GM03348 (cell line): ENCODE measurements at places on chromosomes 2 and 18.

GRCh38 chr2:100612388-100613000, 49.7 kb downstream of the PDCL3 start:
- no peak for DNase-seq

- DNase-seq, result no peak
These were observed 24.0 kb upstream of the MARCO start for GRCh38 chr2:118918017-118918416.

GRCh38 chr2:235804676-235805075, 310.8 kb downstream of the AGAP1 start:
- DNase-seq, result no peak

- peak; percentile 71 for DNase-seq
These were observed 12.7 kb upstream of the DDX18 start for GRCh38 chr2:117801826-117802225.

DNA sequence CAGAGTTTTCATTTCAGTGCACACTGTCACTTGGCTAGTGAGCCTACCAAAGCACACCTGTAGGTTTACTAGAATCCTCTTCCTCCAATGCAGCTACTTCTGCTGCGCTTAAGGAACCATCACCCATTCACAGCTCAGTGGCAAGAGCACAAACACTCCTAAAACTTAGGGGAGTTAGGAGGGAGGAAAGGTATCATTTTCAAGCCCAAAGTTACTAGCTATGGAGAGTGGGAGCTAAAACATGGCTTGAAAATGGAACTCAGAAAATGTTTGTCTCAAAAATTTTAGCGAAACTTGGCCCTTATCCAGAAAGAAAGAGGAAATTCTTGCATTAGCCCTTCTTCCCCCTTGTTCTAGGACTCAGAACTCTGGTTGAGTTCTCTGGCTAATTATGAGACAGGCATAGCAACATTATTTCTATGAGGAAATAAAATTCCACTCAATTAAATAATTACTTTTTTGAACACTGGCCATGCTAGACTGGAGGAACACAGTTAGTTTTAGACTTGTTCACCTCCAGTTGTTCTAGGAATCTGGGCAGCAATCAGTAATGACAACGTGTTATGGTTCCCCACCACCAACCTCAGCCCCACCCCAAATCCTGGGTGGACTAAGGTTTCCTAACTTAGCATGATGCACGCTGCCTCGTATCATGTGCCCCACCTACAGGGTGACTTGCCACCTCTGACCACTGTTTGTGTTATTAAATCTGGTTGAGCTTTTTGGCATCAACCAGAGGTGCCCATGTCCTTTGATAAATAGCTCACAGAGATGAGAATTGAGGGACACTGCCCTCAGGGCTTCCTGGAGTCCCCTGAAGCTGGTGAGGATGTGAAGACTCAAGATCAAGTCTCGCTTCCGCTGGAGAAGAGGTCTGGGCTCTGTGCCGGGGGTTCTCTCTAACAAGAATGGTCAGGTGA, 32.8 kb downstream of the LPIN2 start:
- no peak for DNase-seq

DNA sequence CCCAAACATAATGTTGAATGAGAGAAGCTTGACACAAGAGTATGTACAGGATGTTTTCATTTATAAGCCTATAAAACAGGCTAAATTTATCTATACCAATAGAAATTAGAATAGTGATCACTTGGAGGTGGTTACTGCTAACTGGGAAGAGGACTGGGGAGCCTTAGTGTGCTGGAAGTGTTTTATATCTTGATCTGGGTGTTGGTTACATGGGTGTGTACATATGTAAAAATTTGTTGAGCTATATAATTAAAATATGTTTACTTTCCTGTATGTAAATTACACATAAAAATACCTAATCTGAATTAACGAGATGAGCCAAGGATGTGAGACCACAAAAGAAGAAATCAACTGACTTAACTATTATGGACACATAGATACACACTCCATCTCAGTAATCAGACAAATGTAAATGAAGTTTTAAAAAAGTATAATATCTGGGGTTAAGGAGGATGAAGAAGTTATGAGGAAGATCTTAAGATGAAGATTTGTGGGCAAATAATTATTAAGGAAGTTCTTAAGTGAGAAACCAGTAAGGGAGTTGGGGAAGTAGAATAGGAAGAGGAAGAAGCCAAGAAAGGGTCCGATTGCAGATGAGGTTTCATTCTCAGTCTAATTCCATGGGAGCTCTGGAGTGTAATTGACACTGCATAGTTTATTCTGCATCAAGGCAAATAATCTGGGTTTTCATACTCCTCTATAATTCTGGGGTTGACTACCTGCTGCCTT, 32.3 kb upstream of the NABP1 start:
- DNase-seq, result no peak

DNA sequence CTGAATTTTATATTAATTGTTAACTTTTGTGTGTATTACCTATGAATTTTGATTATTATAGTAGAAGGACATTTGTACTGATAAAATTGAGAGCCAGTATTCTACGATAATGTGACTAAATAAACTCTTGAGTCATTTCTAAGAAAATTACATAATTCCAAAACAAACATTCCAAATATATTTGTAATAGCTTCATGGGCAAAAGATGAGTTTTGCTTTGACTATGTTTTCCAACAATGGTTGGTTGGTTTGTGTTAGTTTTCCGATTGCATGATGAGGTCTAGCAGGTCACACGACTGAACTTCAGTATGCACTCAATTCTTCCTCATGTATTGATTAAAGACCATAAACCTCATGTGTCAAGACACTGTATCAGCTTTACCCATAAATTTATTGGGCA, 71.7 kb upstream of the WDR75 start:
- peak; percentile 44 for DNase-seq

GRCh38 chr18:28469946-28470345, 293.0 kb upstream of the CDH2 start:
- DNase-seq, result no peak

DNA sequence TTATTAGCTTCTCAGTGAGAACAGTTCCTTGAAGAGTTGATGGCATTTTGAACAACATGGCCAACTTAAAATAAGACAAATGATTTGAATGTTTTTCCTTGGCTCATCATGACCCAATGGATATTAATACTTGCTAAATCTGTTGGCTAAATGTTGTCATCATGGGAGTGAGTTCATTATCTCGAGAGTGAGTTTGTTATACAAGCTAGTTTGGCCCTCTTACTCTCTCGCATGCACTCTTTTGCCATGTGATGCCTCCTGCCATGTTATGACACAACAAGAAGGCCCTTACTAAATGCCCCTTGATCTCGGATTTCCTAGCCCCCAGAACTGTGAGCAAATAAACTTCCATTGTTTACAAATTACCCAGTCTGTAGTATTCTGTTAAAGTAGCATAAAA, 22.9 kb upstream of the SANBR start:
- DNase-seq, result no peak

GRCh38 chr2:240966457-240966905, 31.9 kb upstream of the SNED1 start:
- DNase-seq, result no peak

DNA sequence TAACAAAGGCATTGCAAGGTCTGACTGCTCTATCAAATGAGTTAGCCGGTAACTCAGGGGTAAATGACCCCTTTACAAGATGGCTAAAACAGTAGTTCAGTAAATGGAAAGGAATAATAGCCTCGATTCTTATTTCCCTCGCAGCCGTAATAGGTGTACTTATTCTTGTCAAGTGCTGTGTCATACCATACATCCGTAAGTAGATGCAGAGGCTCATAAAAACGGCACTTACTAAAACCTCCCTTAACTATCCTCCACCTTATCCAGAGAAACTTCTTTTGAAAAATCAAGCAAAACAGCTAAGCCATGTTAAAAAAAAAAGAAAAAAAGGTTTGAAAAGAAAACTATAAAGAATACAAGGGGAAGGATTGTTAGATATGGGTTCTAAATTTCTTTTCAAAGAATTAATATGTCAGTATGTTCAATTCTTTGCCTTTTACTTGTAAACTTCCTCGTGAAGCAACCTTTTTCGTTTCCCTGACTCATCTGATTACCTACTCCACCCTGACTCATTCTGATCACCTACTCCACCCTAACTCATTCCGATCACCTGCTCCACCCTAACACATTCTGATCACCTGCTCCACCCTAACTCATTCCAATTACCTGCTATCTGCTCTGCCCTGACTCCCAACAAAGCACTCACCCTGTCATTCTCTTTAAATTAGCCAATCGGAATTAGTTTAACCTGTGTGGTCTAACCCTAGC, 127.5 kb downstream of the SPAG16 start:
- no peak for DNase-seq

GRCh38 chr2:130976591-130977237, 116.5 kb downstream of the FAM168B start:
- DNase-seq, result no peak

DNA sequence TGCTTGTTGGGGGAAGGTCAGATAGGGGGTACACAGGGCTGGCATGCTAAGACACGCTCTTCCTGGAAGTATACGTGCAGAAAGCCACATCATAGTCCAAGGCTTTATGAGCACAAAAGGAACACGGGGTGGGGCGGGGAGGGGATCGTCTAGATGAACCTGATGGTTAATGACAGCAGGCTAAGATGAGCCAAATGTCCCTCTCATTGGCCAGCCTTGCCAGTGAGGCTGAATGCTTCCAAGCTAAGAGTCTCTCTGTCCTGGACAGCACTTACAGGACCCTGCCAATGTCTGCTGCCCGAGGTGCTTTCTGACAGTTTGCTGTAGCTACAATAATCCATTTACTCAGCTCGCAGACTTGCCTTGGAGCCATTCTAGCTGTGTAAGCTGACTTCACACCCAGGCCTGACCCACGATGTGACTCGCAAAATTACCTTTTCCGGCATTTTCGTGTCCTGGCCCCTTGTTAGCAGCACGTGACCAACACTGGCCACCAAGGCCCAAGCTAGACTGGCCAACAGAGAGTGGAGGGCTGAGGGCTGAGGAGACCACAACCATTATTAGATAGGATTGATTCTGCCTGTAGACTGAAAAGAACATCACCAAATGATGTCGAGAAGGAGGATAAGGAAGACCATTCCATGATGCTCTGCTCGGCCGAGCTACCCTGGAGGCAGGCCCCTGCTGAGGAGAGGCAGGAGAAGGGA, 84.2 kb downstream of the MALT1 start:
- DNase-seq, result no peak

- DNase-seq, result no peak
These were observed 823 bp downstream of the PARD3B start for GRCh38 chr2:204545861-204546735.

DNA sequence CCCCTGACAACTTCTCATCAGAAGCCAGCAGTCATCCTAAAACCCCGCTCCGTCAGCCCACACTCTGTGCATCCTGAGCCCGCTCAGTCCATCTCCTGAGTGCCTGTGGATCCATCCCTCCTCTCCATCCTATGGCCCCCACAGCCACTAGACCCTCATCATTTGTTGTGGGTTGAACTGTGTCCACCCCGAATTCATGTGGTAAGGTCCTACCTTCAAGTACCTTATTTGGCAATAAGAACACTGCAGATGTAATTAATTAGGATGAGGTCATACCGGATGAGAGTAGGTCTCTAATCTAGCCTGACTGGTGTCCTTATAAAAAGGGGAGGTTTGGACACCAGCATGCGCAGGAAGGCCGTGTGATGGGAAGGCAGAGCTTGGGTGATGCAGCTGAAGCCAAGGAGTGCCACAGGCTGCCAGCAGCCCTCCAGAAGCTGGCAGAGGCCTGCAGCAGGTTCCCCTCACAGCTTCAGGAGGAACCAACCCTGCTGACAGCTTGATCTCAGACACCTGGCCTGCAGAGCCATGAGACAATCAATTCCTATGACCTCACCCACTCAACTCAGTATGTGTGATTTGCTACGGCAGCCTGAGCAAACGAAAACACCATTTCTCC, 192.4 kb downstream of the ZBTB7C start:
- no peak for DNase-seq

- DNase-seq, result no peak
These were observed 43.0 kb upstream of the CYBRD1 start for GRCh38 chr2:171479154-171479814.

DNA sequence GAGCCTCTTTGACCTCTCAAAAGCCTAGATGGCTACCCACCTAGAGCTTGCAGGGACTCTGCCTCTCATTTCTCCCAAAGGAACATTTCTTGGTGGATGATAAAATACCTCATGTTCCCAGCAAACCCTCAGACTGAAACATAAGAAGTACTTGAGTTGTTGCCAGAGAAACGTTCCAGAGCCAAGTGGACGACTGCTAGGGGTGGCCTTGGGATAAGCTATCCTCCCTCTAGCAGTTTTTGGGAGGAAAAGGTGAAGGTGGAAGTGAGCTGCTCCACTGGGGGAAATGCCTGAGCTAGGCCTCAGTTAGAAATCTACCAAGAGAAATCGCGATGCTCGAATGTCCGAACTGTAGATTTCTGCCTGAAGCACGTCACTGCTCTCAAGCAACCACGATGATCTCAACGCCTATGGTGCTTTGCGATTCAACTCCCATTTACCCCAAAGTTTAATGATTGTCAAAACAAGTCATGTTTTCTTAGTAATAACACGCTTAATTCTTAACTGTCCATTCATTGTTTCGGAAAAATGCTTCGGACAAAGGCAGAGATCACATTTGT, 91.5 kb downstream of the CCBE1 start:
- no peak for DNase-seq

GRCh38 chr18:77222464-77222863, 27.2 kb upstream of the GALR1 start:
- DNase-seq, result no peak

DNA sequence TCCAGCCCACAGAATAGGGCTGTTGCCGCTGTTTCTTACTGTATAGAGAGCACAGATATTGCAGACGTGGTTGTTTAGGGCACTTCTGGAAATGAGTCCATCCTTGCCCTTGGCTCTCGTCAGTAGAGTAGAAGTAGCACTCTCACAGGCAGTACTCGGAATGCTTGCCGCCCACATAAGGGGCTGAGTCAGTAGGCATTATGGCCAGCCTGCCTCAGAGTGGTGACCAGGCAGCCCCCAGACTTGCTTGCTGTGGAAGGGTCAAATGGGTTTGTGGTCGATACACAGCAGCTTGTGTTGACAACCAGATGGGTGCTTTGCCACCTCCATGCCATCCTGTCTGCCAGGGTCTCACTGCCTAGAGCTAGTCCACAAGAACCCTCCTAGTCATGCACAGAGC, 38.7 kb downstream of the PLEKHB2 start:
- peak; percentile 17 for DNase-seq

DNA sequence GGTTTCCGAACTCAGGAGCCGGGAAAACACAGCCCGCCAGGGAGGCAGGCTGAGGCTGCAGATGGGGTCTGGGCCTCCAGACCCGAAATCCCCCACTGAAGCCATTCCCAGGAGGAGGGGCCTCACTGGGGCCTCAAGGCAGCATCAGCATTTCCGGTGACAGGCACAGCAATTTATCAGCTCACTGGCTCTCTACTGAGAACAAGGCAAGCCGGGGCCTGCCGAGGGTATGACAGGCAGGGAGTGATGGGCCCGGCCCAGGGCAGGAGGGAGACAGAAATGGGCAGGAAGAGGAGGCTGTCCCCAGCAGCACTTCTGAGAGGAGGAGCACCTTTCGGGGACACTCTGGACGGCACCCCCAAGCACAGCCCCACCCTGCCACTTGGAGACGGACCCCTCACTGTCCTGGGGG, 12.5 kb downstream of the SDC1 start:
- no peak for DNase-seq

GRCh38 chr2:178844269-178844668, 37.0 kb upstream of the TTN start:
- DNase-seq, result no peak
